ENCODE measurements at places on chromosomes 16 and 17.

DNA sequence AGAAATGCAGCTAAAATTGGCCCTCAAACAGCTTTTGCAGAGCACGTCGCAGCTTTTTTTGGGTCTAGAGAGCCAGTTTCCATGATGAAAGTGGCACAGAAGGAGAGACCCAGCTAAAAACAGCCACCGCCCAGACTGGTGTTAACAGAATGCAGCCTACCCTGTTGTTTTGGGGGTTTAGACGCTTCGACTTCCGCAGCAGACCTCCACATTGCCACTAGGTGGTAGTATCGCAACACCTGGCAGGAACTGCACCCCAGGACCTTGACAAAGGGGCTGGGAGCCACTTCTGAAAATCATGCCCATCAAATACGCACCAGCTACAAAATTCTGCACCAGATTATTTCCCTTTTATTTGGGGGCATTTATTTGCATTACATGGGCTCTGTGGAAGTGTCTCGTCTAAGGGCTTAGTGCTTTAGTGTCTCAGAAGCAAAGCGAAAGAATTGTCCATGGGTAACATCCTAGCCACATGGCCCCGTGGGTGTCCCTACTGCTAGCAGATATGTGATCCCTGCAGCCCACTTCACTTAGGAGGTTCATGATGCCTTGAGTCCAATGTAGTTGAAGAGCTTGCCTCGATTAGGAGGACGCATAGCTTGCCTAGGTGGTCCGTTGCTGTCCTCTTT is 167.1 kb downstream of the HAPSTR1 start:
- DNase-seq, result peak; percentile 31

DNA sequence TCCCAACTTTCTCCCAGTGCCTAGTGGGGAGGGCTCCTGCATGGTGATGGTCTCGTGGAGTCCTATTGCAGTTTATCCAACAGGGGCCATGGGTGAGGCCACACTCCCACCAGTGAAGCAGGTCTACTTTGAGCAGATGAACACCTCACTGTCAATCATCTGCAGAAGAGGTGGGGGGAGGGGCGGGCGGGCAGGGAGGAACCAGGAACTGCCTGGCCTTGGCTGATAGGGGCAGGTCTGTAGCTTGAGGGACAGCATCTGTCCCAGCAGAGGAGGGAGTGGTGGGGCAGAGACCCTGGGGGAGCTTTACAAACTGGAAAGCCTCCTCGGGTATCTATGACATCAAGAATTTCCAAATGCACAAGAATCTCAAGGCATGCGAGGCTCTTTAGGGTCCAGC is 58.7 kb upstream of the ZNF423 start:
- DNase-seq, result no peak

DNA sequence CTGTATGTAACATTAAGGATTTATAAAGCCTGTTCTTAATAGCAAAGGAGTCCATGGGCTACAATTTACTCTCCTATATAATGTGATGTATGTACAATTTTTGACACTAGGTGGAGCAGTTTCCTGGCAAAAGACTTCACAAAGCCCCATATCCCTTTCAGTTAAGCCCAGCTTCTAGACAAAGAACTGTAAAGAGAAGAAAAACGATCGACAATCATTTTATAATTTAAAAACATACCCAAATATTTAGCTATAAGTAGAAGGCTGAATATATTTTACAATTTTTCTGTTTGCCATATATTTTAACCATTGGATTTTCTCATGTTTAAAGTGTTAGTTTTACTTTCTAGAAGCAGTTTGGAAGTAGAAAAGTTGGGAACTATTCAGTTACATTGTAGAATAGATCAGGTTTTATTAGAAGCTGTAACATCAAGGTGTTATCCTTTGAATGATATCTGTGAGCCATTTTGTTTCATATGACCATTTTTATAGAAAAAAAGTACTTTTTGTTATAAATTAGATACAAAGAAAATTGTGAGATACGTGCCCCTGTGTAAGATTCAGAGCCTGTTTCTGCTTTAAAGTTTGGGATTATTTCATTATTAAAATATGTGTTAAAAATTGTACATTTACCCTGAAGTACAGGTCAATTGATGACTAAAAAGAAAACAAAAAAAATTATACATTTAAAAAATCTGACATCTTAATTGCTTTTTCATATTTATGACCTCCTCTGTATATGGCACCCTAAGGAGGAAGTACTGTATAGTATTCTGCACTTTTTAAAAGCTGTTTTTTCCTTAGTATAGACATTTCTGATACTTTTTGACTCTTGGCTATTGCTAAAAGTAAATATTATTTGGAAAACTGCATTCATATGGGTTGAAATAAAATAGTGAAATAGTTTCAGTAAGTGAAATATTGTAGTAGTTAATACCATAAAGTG is 46.3 kb downstream of the VMP1 start:
- no peak for DNase-seq

DNA sequence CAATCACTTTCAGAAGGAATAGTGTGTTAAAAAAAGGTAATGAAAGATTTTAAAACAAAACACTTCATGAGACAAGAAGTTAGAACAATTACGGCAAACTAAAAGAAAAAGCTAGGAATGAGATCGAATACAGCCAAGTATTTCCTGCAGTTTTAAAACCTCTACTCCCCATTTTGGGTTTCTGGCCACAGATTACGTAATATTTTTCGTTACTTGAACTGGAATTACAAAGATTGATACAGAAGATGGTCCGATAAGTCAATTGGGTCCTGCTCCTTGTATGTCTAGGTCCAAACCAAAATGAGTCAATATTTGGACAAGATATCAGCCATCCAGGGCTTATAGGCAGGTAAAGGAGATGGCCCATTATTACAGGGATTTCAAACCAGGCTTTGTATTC is 52.2 kb downstream of the SIAH1 start:
- no peak for DNase-seq

DNA sequence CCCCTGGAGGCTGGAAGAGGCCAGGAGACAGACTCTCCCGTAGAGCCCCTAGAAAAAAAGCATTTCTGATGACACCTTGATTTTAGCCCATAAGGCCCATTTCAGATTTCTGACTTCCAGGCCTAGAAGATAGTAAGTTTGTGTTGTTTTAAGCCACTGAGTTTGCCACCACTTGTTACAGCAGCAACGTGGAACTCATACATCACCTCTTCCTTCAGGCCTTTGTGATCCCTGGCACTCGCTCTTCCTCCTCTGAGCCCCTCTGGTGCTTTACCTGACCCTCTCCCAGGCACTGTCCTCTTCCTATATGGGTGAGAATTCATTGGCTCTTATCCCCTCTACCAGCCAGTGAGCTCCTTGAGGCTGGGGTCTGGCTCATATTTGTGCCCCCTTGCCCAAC is 18.7 kb upstream of the KRT19 start:
- no peak for DNase-seq

DNA sequence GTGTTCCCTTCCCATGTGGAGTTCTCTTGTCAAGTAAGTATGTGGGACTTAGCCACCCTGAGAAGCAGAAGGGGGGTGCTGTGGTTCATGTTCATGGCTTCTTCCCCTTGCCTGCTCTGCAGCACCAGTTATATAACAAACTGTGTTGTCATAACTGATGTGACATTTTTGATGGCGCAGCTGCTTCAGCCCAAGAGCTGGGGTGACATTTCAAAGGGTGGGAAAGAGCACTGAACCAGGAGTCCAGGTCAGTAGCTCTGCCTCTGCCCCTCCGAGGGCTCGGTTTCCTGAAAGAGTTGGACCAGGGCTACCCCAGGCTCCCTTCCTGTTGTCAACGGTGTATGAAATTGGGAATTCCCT is 7.4 kb downstream of the GNAO1 start:
- no peak for DNase-seq

DNA sequence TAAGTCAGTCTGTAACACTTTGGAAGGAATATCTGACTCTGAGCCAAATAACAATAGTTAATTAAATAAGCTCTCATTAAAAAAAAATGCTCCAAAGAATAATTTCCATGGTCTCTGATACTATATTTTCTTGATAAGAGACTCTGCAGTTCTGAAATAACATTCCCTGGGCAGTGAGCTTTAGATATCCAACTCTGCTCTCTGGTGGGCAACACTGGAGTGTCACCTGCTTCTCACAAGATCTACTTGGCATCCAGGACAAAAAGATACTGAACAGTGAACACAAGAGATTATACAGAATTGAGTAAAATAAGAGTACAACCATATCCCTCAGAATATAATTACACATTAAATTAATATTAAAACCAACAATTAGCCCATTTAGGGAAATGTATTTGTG is 13.7 kb downstream of the BLMH start:
- DNase-seq, result no peak

DNA sequence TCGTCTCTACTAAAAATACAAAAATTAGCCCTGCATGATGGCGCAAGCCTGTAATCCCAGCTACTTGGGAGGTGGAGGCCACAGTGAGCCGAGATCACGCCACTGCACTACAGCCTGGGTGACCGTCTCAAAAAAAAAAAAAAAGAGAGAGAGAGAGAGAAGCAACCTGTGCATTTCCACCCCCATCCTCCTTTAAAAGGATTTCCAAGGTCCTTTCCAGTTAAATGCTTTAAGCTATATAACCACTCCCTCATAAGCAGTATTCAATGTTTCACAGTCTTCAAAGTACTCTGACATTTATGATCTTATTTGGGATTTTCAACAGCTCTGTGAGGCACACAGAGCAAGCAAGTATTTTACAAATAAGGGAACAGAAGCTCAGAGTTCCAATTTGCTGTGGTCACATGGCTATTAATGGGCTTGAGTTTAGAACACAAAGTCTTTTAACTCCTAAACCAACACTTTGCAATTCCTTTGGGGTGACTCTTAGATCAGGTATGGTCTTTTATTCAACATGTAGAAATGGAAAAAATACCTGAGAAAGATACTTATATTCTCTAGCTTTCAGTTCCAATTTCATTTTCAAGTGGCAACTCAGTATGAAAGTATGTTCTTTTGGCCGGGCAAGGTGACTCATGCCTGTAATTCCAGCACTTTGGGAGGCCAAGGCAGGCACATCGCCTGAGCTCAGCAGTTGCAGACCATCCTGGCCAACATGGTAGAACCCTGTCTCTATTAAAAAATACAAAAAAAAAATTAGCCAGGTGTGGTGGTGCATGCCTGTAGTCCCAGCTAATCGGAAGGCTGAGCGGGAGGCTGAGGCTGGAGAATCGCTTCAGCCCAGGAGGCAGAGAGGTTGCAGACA is 31.3 kb downstream of the SPOP start:
- no peak for DNase-seq

- peak; percentile 73 for DNase-seq
Measured at GRCh38 chr17:45020354-45021138, 30.9 kb downstream of the DCAKD start.

- DNase-seq, result no peak
Measured at GRCh38 chr17:36641877-36642845, 40.8 kb downstream of the MRM1 start.

DNA sequence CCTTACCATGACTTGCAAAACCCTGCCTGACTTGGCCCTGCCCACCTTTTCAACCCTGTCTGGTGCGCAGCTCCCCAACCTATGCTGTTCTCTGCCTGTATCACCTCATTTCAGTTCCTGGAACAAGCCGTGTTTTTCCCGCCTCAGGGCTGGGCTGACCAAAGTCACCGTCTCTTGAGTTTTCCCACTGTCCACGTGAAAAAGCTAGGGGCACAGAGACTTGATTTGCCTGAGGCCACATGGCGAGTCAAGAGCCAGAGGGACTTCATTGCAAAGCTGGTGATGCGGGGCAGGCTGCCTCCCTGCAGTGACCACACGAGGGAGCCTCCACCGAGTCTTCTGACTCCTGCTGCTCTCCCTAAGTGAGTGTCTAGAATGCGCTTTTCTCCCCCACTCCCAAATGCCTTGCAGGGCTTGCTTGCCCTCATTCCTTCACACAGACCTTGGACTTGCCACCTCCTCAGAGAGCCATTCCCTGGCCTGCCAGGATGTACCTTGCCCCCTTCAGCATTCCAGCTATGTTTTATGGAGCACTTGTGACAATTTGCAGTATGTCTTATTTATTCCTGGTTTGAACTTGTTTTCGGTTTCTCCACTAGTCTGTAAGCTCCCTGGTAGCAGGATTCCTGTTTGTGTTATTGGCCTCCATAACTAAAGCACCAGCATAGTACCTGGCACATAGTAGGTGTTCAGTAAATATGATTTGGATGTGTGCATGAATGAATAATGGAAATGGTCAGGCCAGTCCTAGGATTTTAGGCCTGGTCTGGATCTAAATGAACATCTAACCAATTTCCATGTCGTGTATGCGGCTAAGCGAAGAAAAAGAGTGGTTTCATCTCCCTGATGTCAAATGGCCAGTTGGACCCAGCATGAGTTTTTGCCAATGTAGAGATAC is 252.3 kb downstream of the SNX29 start:
- peak; percentile 68 for DNase-seq

DNA sequence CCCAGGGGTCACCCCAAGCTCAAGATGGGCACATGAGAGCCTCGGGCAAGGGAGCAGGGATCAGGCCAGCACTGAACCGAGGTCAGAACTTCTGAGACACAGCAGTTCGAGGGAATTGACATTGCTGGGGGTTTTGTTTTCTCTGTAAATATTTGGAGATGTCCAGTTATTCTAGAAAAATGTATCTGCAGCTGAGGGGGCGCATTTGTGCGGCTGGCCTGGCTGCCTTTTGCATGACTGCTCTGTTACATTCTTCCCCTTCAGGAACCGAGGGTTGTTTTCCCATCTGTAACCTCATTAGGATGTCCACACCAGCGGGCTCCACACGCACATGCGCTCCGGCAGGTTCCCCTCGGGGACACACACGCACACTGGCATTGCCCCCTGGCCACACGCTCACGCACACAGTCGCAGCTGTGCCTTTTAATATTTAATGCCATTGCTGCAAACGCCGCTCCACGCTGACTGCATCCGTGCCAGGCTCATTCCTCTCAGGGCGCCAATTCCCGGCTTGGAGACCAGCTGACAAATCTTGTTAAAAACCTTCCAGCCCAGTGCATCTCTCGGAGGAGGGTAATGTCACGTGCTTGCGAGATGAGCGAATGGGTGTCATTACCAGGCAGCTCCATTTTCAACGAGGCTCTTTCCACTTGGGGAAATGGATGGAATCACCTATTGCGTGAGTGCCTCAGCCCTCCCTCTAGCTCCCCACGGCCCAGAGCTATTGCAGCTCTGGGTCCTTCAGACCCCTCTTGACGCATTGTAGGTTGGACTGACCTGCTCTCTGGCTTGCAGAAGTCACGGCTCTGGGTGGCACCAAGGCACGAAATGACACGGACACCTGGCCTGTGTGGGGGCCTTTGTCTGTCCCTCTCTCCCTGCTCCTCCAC is 13.1 kb downstream of the CCR7 start:
- DNase-seq, result peak; percentile 63

DNA sequence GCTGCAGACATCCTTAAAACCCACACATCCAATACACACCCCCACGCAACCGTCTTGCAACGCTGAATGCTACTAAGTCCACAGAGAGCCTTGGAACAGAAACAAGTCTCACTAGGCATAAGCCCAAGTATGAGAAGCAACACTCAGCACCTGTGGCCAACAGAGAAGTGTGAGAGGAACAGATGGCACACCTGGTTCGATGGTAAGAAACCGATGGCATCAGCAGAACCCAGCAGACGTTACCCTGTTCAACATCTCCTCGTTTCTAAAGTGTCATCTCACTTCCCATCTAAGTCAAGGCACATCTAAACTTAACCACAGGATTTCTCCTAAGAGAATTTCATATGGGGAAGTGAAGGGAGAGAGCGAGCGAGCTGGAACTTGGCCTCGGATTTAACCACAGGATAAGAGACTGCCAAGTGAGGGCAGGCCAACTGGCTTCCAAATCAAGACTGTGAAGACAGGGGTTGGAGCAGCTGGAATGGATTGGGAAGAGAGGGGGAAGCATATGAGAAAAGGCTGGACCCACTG is 41.0 kb downstream of the NXPH3 start:
- DNase-seq, result peak; percentile 79
